Omental fat pad (tissue), 4 donors: ENCODE measurements at places on chromosomes 13 and 19.

DNA sequence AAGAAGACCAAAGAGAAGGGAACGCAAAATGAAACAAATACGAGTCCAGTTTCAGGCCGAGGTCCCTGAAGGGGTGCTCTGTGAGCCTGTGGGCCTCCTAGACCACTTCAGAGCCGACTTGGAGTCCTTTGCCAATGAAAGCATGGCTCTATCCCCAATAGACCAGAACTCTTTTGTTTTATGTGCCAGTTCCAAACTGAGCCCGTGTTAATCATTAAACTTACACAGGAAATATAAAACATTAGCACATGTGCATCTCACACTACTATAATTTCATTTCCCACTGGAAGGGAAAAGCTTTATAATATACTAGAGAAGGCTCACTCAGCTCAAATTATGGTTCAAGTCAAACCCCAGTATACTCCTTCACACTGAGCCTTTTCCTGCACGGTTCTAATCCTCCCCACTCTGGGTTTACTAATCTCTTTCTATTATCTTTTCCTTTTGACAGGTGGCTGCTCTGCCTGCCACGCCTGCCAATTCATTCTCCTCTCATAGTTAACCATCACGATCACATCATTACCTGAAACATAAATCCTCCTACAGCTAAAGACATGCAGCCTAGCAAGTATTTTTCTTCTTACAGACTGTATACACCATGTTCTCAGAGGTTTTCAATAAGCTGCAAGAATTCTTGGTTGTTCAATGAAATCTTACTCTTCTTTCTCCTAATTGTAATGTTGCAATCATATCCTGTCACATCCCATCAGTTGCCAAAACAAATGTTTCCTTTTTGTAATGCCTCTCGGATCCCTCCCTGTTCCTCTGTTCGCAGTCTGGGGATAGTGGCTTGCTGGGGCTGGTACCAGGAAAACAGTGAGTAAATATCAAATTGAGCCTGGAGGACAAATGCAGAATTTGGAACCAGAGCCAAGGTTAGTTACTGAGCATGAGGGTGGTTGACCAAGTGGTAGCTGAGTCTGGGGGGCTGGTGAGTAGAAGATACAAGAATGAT lies 18.8 kb upstream of the WASF3 start:
- no peak for DNase-seq

- no peak for DNase-seq
Observed at GRCh38 chr13:32581177-32581786, 5.0 kb upstream of the PDS5B start.

- no peak for DNase-seq
Observed at GRCh38 chr19:51976852-51977251, 9.8 kb downstream of the ZNF350 start.

DNA sequence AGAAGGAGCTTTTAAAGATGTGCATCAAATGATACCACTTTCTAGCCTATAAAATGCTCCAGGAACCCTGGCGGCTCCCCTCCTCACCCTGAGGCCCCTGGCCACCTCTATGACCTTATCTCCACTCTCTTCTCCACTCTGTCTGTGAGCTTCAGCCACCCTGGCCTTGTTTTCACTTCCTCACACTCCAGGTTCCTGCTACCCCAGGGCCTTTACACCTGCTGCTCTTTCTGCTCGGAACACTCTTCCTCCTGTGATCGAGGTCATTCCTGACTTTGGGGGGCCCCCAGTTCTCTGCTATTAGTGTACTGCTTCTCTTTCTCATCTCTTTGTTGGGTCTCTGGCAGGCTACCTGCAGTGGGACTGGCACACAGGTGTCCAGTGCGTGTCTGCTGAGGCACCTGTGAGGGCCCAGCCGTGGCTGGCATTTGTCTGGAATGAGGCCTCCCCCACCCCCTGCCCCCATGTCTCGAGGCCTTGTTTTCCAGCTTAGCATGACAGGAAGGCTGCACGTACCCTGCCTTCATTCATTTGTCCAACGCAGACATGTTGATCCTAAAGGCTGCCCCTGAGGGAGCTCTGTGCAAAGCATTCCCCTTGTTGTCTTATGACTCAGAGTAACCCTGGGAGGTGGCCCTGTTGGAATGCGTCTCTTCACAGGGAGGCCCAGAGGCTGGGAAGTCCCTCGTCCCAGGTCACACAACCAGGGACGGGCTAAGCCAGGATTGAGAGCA lies 2.3 kb downstream of the DDA1 start:
- DNase-seq: no peak

GRCh38 chr13:98200211-98200878 lies 23.3 kb upstream of the RNF113B start:
- DNase-seq: no peak

DNA sequence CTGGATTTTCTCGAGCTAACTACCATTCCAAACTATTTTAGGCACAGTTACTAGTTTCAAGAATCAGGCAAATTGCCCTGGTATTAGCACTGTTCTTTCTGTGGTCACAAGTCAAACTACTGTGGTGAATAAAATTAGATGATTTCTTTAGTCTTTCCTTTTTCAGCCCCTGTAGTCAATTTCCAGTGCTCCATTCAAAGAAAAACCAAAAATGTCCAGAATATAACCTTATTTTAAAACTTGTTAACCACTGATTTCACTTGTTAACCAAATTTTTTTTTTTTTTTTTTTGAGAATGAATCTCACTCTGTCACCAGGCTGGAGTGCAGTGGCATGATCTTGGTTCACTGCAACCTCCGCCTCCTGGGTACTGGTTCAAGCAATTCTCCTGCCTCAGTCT lies 50.6 kb upstream of the USPL1 start:
- DNase-seq: no peak

GRCh38 chr13:31803311-31803710 lies 64.0 kb downstream of the RXFP2 start:
- no peak for DNase-seq

- DNase-seq: no peak
Observed at GRCh38 chr13:99363949-99364348, 56.8 kb upstream of the GPR183 start.

- DNase-seq: no peak
Observed at GRCh38 chr19:28034936-28035335, 1178.0 kb downstream of the UQCRFS1 start.

- DNase-seq: peak; percentile 71
Observed at GRCh38 chr19:35013041-35013819, 13.1 kb downstream of the GRAMD1A start.

DNA sequence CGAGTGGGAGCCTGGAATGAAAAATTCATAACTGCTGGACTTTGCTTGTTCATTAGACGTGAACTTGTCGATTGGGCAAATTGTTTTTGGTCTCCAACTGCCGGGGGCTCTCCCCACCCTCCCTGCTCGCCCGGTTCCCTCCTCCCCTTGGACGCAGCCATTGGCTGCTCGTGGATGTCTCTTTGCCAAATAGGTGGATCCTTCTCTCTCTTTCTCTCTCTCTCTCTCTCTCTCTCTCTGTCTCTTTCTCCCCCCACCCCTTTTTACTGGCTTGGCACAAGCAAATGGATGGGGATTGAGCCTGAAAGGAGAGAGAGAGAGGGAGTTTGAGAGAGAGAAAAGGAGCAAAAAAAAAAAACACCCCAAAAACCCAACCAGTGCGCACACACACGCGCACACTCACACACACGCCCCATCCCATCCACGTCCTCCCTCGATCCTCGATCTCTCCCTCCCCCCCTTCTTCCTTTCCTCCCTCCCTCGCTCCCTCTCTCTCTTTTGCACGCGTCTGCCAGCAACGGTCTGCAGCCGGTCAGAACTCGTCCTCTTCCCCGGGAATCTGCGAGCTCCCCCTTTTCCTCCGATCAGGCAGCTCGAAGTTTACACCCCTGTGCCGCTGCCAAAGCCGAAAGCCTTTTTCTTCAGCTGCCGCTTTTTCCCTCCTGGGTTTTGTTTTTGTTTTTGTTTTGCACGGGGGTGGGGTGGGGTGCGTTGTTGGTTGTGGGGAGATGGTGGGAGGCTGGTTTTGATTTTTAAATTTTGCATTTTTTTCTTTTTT lies 27.8 kb downstream of the NFIX start:
- no peak for DNase-seq

DNA sequence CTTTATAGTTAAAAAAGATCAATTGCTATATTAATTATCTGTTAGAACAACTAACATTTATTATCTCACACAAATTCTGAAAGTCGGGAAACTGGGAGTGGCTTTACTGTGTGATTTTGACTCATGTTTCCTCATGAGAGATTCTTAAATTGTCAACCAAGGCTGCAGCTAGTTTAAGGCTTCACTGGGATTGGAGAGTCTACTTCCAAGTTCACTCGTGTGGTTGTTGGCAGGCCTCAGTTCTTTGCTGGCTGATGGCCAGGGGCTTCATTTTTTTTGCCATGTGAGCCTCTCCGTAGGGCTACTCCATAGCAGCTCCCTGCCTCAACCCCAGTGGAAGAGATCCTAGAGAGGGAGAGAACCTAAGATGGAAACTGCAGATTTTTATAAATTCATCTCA lies 24.5 kb upstream of the LPAR6 start:
- no peak for DNase-seq

GRCh38 chr19:674282-675151 lies 1.7 kb upstream of the FSTL3 start:
- no peak for DNase-seq

- DNase-seq: no peak
Observed at GRCh38 chr13:102935896-102936321, 90.1 kb downstream of the ERCC5 start.

GRCh38 chr13:80571346-80572307 lies 230.7 kb upstream of the SPRY2 start:
- no peak for DNase-seq

GRCh38 chr13:24275041-24275440 lies 34.3 kb upstream of the C1QTNF9 start:
- DNase-seq: no peak

DNA sequence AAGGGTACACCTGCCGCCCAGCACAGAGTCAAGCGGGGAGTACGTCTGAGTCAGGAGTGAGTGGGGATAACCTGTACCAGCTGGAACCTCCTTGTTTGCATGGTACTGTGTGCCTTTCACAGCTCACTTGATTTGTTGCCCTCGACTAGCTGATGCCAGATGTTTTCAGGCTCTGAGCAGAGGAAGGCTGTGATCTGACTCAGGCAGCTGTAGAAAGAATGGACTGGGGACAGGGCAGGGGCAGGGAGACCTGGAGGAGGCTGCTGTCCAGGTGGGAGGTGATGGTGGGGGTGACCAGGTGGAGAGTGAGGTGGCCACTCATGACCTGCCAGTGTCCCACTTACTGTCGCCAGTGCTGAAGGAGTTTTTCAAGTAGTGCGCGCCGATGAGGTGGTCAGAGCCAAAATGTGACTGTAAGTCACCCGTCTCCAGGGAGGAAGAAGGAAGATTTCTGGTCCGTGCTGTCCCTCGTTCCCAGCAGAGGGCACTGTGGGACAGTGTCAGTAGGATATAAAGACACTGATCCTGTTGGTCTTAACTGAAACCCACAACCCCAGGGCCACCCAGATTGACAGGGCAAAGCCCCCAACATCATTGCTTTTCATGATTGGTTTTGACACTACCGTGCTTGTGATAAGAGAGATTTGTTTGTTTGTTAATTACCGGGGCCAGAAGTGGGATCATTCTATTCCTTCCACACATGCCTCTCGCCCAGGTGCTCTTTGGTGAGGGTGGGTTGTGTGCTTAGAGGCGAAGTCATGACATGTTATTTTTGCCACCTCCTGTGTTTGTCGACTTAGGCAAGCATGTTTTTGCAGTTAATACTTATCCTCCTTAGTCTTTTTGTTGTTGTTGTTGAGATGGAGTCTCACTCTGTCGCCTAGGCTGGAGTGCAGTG lies 128.4 kb downstream of the DPF1 start:
- no peak for DNase-seq

DNA sequence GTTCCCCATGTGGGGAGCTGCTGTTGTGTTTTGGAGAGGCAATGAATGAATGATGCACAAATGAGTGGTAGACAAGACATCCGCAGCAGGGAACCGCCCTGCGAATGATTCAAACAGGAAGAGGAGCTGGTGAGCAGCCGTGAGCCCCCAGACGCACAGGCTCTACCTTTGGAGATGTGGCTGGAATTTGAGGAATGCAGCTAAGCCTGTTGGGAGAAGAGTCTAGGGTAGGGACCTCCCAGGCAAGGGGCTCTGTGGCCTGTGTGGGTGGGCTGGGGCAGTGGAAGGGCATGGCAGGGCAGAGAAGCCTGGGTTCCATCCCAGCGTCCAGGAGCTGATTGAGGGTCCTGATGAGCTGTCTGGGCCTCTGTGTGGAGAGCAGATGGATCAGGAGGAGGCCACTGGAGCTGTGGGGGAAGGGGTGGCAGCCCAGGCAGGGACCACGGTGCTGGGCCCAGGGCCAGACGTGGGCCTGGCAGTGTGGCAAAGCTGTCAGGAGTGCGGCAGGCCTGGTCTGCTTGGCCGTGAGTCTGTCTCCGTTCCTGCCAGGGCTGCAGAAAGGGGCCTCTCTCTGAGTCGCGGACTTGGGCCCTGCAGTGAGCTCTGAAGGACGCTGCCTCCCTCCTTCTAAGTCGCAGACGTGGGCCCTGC lies 41.8 kb upstream of the DCUN1D2 start:
- DNase-seq: no peak

GRCh38 chr13:52862358-52863206 lies 14.1 kb upstream of the PCDH8 start:
- DNase-seq: no peak

DNA sequence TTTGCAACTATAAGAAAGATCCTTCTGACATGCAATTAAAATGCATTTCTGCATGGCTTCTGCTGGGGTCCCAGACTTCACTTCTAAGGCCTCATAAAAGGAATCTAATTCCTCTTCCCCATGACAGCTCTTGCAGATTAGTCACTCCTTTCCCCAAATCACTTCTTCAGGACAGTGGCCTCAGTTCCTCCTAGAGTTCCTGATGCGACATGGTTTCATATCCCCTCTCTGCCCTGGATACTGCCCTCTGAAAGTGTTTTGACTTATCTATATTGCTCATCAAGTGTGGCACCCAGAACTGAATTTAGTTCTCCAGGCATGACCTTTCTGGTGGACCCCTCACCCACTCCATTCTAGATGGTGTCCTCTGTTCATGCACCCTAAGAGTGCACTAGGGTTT lies 238.1 kb downstream of the FOXO1 start:
- DNase-seq: no peak

- no peak for DNase-seq
Observed at GRCh38 chr19:55031178-55031577, 6.9 kb downstream of the GP6 start.

- no peak for DNase-seq
Observed at GRCh38 chr13:100825557-100825956, 151.0 kb upstream of the TMTC4 start.
